ENCODE measurements at places on chromosomes 13 and 19.
A peak's percentile ranks its signal among the peaks of the same experiment; 100 is the strongest.

DNA sequence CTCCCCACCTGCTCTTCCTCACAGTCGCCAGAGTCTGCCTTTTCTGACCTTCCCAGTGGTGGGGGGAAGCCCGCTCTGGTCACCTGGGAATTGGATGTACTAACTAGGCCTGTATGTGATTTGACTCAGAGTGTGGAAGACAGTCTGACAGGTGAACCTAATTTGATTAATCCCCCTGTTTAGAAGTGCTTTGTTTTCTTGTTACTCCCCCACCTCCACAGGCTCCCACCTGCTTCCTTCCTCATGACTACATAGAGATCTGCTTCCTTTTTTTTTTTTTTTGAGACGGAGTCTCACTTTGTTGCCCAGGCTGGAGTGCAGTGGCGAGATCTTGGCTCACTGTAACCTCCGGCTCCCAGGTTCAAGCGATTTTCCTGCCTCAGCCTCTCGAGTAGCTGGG, 44.0 kb downstream of the COG3 start:
- no peak for DNase-seq

- no peak for DNase-seq
These were observed 78.8 kb downstream of the SPRY2 start for GRCh38 chr13:80262051-80262695.

DNA sequence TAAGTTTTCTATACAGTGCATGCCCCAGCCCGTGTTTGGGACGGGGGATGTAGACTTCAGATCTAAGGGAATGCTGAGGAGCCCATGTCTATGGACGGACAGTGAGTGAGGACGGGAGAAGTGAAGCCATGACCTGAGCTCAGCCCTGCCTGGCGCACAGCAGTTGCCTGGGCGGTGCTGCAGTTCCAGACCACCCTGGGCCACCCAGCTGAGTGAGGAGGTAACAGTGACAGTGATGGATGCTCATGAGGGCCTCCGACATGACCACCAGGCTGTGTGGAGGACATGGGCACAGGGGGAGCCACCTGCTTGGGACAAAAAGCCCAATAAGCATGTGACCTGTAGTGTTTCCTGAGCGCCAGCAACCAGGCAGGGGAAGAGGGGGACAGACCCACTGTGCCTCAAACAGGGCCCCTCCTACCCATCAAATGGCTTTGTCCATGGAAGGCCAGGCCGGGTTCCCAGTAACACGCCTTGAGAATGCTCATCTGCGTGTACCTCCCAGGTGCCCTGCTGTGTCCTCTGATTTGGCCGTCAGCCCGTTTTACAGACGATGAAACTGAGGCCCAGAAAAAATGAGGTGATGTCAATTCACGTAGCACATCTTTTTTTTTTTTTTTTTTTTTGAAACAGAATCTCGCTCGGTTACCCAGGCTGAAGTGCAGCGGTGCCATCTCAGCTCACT, 22.6 kb downstream of the NOSIP start:
- no peak for DNase-seq

GRCh38 chr19:3233831-3234230, 9.4 kb downstream of the CELF5 start:
- no peak for DNase-seq

GRCh38 chr13:92767468-92767867, 459.1 kb upstream of the GPC6 start:
- DNase-seq = no peak

DNA sequence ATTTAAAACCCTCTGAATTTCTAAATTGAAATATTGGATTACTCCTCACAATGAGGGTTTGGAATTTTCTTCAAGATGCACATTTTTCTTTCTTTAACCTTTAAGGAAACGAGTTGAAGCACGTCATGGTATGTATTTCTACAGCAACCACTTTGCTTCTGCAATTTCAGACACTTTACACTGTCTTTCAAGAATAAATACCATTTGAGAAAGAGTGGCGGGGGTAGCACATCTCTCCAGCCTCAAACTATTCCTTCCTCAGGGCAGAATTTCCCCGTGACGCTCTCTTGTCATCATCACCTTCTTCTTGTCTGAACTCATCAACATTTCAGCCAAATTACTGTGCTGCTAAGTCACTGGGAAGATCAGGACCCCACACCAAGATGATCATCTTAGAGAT, 1073.4 kb downstream of the EFNB2 start:
- no peak for DNase-seq

DNA sequence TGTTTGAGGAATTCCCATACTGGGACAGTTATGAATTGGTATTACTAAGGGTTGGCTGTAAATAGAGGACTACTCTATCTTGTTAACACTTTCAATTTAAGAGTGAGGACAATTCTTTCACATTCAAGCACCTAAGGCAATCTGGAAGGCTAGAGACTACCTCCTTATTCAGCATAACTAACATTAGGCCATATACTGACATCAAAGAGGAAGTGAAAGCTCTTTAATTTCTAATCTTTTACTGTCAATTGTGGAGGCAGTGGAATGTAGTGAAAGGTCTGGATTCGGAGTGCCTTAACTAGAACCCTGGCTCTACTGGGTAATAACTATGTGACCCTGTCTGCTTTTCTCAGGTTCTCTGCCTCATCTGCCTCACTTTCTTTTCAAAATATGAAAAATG, 134.0 kb downstream of the UFM1 start:
- DNase-seq = no peak

DNA sequence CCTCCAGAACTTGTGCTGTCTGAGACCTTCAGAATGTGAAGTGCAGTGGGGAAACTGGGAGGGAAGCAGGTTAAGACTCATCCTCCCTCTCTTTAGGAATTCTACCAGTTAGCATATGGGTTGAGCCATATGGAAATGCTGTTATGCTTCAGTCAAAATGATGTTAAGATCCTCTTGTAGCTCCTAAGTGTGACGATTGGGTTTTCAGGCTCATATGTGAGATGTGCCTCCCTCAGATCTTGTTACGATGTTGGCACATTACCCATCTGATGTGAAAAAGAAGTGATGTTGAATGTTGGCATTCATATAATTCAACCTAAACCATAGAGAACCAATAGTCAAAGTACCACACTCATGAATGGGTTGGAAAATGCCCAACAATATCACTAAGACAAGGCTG, 67.8 kb upstream of the IPO5 start:
- DNase-seq = no peak

- DNase-seq = no peak
These were observed 26.0 kb downstream of the OBI1 start for GRCh38 chr13:78632996-78633395.

DNA sequence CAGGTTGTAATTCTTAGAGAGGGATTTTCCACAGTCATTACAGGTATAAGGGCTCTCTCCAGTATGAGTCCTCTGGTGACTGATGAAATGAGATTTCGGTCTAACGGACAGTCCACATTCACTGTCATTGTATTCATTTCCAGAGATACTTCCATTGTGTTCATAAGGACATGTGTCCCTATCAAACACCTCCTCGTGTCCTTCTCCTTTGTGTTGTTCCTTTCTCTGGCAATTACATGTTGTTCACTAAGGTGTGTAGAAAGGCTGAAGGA, 10.5 kb upstream of the ZSCAN18 start:
- no peak for DNase-seq

GRCh38 chr13:24654741-24655140, 25.5 kb upstream of the ATP12A start:
- no peak for DNase-seq

DNA sequence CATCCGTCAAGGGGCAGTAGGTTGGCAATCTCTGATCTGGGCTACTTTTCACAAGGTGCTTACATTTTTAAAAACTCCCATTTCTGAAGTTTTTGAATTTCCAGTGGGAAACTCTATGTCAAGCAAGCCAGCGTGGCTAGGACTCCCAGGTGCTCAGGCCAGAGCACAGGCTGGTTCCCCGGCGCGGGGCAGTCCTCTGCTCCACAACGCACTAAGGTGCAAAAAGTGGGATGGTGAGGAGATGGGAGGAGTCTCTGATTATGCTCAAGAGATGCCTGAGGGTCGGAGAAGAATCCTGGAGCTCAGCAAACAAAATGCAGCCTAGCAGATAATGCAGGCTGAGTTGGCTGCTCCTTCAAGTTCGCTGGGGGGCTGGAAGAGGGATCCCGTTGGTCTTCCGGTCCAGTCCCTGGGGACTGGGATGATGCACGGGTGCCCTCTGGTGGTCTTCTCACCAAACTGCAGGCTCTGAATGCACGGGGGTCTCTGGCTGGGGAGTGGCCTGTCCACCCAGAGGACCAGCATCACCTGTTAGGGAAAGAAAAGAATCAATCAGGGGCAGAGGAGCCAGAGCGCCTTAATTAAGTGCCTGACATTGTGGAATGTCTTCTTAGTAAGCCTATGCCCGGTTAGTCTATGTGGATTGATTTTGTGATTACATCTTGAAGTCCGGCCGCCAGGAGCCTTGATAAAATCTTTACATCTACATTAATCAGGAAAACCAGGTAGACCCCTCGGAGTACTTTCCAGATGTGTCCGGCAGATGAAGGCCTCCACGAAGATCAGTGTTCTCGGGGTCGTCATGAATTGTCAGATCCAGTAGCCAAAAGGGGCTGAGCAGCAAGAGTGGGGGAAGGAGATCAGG, 244.4 kb upstream of the MAB21L1 start:
- DNase-seq = no peak

DNA sequence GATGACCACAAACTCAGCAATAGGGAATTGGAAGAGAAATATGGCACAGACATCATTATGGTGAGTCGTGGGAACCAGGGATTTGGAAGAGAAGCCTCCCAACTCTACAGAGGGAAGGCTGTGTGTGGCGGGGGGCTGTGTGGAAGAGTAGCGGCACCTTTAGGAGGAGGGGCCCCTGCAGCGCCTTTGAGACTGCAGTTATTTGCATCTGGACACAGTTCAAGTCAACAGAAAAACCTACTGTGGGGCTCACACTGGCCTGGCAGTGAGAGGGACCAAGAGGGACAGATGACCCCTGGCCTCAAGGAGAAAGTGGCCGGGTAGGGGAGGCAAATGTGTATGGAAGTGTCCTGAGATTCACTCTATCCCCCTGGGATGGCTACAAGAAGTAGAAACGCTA, 5.1 kb downstream of the ATP12A start:
- no peak for DNase-seq

GRCh38 chr13:32047793-32048192, 16.2 kb downstream of the FRY start:
- DNase-seq = no peak

GRCh38 chr13:109644069-109644750, 142.2 kb downstream of the IRS2 start:
- no peak for DNase-seq

DNA sequence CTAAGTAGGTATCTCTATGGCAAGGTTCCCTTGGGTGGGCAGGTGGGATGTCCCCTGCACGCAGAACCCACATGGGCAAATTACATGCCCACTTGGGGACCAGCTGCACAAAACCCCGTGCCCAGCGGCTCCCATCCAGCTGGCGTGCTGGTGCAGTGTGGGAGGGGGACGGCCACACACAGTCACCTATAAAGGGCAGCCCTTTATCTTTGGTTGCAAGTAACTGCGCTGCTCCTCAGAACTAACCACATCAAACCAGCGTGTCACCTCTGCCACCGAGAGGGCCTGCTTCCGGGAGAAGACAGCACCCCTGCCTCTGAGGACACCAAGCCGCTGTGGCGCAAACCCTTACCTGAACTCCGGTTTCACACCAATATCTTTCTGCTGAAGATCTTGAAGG, 32.2 kb downstream of the ANKRD27 start:
- no peak for DNase-seq

GRCh38 chr19:20412846-20413245, 152.7 kb downstream of the ZNF737 start:
- no peak for DNase-seq

- no peak for DNase-seq
These were observed 7.8 kb downstream of the SIGLEC12 start for GRCh38 chr19:51493776-51494175.

DNA sequence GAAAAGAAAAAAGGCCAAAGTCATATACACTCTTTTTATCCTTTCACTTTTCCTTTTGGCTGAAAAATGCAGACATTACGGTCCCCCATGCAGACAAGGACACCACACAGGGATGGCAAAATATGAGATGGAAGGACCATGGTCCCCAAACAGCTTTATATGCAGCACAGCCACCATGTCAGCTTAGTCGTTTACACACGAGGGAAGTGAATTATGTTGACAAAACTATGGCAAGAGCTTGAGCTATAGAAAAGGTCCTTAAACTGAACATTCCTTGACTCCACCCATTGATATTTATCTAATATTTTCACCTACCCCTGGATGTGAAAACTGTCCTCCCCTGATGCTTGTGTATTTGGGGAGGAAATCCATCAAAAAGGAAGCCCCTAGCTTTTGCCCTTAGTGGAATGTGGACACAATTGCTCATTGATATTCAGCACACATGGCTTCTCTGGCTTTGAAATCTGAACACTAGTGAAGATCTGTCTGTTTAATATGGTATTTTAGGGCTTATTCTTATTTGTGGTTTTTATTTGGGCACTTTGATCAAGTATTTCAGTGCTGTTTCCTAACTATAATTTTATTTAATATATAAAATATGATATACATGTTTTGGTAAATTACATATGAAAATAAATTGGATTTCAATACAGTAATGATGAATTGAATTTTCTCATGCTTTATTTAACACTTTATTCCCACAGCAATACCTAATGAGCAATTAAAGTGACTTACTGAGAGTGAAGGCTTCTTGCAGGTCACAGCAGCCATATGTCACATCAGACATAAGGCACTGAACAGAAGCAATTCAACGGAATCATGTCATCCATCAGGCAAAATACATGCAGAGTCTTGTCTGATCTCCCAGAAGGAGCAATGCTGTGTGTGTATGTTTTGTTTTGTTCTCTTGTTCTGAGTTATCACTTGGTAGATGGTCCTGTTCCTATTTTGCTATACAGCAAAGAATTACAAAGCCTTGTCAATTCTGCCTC, 6.8 kb upstream of the GTF2F2 start:
- no peak for DNase-seq

GRCh38 chr13:52001120-52001731, 10.0 kb downstream of the ATP7B start:
- DNase-seq = peak; percentile 10

GRCh38 chr13:105538346-105538745, 997.1 kb downstream of the EFNB2 start:
- no peak for DNase-seq

GRCh38 chr19:50820549-50821247, 2.9 kb downstream of the KLK1 start:
- DNase-seq = no peak
